ENCODE measurements at places on chromosomes 12 and 14.

- DNase-seq: no peak
Observed at GRCh38 chr14:30420515-30420914, 138.4 kb upstream of the G2E3 start.

DNA sequence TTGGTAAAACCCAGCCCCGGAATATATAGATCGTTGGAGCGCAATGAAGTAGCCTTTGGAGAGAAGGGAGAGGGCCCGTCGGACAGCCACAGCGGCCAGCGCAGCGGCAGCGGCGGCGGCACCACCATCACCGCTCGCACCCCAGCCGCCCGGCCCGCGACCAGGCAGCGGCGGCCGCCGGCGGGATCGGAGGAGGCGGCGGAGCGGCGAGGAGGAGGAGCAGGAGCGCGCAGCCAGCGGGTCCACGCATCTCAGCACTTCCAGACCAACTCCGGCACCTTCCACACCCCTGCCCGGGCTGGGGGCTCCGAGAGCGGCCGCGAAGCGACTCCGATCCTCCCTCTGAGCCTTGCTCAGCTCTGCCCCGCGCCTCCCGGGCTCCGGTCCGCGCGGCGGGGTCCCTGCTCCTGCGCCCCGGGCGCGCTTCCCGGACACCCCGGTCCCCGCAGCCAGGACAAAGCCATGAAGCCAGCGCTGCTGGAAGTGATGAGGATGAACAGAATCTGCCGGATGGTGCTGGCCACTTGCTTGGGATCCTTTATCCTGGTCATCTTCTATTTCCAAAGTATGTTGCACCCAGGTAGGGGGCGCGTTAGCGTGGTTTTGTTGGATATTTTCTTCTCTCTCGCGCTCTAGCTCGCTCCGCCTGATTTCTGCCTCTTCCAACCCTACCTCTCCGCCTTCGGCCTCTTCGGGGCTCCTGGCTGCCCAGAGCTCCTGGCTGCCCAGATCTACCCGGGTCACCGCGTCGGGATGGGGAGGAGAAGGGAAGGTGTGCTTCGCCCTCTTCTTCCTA lies 400 bp downstream of the CHST11 start:
- no peak for DNase-seq

GRCh38 chr12:53324113-53324778 lies 2.8 kb upstream of the AAAS start:
- peak; percentile 13 for DNase-seq

- DNase-seq: no peak
Observed at GRCh38 chr12:100564090-100564489, 9.4 kb upstream of the GAS2L3 start.

DNA sequence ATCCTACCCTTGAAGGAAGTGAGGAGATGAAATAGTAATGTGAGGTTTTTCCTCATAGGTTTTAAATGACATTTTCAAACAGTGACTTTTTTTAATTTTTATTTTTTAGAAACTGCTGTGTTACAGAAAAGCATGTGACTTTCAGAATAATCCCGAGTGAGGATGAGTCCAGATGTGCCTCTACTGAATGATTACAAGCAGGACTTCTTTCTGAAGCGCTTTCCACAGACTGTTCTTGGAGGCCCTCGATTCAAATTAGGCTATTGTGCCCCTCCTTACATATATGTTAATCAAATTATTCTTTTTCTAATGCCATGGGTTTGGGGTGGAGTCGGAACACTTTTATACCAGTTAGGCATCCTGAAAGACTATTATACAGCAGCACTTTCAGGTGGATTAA lies 15.8 kb downstream of the PCNX4 start:
- no peak for DNase-seq

DNA sequence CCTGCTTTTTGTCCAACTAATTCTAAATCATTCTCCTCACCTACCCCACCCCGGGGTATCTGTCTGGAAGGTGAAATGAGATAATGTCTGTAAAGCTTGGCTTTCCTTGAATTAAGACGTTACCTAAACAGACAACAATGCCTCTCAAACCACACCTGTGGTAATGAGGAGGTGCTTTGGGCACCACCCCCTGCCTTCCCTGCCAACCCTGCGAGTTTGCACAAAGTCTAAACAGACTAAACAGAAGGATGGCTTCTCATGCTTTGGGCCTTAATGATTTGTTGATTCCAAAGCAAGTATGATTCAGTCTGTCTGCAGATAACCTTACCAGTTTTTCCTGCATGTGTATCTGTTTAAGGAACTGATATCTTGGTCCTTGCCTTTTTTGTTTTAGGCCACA lies 82.4 kb downstream of the ZFC3H1 start:
- no peak for DNase-seq

- no peak for DNase-seq
Observed at GRCh38 chr12:5280086-5280485, 151.8 kb upstream of the NTF3 start.

DNA sequence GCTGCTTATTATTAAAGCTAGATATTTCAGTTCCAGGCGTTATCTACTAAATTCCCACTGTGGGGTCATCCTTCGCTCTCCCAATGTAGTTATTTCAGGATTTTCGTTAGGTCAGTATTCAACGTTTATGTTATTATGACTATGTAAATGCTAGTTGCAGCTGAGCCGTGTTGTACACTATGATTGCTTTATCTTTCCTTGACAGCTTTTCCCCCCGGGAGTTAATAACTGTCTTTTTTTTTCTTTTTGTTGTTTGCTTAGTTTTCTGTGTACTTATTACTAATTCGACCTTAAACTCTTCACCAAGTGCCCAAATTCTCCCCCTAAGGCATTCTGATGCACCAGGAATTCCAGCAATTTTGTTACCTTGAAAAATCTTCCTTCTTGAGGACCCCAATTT lies 48.5 kb downstream of the SUDS3 start:
- no peak for DNase-seq

- DNase-seq: no peak
Observed at GRCh38 chr14:97975962-97976361, 1178.8 kb downstream of the VRK1 start.

DNA sequence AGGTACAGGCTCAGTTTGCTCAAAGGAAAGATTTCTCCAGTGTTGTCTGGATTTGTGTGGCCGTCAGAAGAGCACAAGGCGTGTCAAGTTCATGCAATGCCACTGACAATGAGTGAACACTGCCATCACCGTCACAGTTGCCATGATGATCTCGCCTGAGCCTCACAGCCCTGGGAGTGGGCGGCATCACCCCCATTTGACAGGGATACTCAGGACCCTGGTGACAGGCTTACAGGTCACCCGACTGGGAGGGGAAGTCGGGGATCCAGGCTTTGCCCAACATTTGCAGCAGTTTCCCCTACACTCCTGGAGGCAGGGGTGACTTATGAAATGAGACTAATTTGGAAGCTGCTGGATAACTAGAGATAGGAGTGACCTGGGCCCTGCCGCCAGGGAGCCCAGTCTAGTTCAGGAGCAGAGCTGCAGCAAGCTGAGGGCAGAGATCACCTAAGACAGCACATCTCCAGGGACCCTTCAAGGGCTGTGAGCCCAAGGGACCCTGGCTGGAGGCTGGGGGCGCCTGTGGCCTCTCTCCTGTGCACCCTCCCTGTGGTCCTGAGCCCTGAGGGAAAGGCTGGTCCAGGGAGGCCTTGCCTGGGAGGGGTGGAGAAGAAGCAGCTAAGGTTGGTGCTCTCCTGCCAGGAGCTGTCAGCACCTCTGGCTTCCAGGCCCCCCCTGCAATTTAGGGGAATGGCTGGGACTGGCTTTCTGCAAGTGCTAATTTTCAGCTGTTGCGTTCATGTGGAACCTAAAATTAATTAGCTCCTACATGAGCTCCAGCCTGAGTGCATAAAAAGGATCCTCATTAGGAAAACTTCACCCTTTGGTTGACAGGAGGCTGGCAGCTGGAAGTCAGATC lies 32.4 kb upstream of the BEGAIN start:
- no peak for DNase-seq

DNA sequence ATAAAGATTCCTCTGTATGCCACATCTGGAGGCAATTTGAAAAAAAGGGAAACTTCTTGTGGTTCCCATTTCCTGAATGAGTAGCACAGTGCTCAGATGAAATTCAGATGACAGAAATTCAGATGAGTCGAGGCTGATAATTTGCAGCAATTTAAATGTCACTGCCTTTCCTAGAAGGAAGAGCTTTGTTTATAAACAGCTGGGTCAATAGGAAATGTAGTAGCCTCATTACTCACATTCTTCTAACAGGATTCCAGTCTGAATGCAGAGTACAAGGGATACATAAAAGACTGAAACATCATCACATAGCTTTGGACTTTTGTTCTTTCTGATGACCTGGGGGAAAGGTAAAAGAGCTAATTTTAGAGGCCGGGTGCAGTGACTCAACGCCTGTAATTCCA lies 11.3 kb upstream of the DACT1 start:
- no peak for DNase-seq

- DNase-seq: no peak
Observed at GRCh38 chr12:1050059-1050707, 59.2 kb downstream of the ERC1 start.

DNA sequence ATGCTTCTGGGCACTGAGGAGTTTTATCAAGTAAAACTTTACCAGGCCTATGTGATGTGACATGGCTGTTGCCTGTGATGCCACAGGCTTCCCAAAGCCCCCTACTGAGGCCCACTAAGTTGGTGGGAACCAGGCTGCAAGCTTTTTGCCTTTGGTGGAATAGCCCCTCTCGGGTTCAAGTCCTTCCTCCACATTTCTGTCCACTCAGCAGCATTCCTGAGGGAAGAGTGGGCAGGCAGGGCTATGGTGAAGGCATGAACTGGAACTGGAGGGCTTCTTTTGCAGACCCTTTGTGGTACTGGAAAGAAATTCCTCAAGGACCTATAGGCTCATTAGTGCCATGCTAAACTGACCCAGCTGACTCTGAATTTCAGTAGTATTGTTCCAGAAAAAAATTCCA lies 48.5 kb downstream of the WDR20 start:
- no peak for DNase-seq

DNA sequence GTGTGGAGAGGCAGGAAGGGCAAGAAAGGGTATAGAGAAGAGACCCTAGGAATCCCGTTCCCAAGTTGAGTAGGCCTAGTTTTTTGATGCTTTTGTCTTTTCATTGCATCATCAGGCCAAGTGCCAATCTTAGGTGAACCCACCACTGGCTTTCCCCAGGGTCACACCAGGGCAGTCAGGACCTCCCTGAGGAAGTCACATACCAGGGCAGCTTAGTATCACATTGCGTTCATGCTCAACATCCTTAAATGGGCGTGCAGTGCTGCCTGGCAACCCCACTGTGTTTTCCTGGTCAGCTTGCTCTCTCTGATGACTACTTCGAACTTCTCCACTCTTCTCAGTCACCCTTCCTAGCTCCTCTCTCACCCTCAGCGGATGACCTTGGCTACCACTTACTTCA lies 9.0 kb downstream of the ASIC1 start:
- no peak for DNase-seq

DNA sequence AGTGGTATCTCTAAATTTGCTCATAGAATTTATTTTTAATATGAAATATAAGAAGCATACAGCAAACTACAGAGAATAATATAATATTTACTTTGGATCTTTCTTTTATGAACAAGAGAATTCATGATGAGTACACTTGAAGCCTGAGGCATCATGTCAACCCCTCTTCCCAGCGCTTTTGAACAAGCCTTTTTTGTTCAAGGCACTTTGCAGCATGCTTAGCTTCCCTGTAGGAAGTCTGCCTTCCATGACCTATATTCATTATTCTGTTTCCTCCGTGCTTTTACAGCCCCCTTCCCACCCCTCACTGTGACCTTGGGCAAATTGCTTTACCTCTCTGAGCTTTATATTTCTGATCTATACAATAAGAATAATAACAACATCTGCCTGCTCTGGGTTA lies 41.6 kb downstream of the SCN8A start:
- DNase-seq: no peak

GRCh38 chr12:59668674-59669073 lies 72.8 kb downstream of the SLC16A7 start:
- no peak for DNase-seq

DNA sequence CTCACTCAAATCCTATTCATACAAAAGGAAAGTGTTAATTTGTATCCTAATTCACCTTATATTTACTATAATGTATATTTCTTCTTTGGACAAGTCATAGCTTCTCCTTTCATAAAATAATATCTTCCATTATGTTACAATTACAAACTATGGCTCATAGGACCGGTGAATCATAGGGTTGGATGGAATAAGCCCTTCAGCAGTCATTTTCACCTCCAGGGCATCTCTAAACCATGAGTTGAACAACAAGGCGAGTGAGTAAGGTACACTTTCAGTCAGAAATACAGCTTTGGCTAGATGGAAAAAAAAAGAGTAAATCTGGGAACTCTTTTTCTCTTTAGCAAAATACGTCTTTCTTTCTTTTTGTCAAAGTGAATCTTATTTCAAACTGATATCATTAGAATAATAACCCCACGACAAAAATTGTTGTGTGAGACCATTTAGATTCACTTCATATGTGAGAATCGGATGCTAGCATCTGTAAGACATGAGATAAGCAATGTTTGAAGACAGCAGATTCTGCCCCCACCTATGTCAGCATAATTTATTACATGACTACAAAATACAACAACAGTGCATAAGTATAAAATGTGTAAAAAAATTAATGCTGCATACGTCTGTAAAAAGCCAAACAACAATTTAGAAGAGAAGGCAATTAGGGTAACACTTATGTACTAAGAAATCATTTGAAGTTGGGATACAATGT lies 184.4 kb upstream of the SLC38A2 start:
- DNase-seq: no peak
